Activated CD4-positive, CD25-positive, alpha-beta regulatory T cell (primary cell): ENCODE measurements at places on chromosomes 4 and X.

GRCh38 chrX:128518508-128518907 is 466.3 kb upstream of the ACTRT1 start:
- DNase-seq = no peak

- DNase-seq = no peak
Observed at GRCh38 chr4:98261405-98262291, 464 bp downstream of the RAP1GDS1 start.

GRCh38 chrX:10246846-10247245 is 90.1 kb downstream of the CLCN4 start:
- DNase-seq = no peak

DNA sequence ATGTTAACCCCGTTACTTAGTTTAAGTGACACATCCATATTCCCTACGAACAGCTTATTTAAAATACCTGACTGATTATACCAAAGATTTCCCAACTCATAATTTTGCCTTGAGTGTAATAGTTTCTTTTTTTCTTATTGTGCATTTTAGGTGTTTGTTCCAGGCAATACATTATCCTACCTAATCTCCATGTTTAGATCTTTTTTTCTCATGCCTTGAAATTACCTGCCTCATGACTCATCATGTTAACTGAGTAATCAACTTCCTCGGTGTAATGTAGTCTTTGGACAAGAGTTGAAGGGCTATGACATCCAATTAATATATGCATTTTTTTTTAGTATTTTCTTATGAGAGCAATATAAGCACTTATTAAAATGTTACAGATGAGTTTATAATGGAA is 228.7 kb upstream of the ANKRD50 start:
- no peak for DNase-seq

DNA sequence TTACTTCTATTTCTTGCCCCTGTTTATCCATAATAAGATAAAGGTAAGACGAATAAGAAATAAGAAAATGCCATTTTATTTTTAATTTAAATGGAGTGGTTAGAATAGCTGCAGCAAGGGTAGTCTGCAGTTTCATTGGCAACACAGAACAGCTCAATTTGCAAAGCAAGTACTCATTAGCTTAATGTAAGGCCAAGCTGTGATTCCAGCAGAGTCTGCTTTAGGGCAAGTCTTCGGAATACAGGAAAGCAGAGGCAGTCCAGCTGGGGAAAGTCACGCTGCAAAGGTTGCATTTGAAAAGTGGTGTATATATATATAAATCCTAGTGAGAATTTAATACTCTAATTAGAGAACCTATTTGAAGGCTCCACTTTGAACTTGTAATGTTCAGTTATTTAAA is 59.0 kb downstream of the ANXA10 start:
- no peak for DNase-seq

GRCh38 chr4:73762409-73762808 is 22.0 kb downstream of the CXCL8 start:
- no peak for DNase-seq

GRCh38 chrX:52839137-52839536 is 28.1 kb downstream of the XAGE5 start:
- no peak for DNase-seq

GRCh38 chrX:71618303-71618721 is at the start of gene CXCR3:
Gene CXCR3, minus strand, starts transcription at chrX:71618511. Its CDS starts 62 bp downstream, at chrX:71618449.
- peak; percentile 1 for DNase-seq

GRCh38 chr4:101967697-101968346 is 177.3 kb downstream of the BANK1 start:
- DNase-seq = no peak

DNA sequence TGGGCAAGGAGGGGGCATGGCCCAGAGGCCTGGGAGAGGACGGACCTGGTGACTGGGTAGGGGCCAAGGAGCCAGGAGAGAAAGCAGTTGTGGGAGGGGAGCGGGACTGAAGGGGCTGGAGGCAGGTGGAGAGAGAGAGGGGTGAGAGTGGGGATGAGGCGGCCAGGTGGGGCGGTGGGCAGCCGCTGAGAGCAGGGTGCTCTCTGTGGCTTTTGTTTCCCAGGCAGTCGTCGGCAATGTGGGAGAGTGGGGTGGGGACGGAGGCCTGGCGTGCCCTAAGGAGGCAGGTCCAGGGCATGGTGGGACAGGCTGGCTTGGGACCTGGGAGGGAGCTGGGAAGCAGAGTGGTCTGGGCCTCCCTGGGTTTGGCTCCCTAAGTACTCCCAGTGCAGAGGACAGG is 3.2 kb upstream of the ATP2B3 start:
- DNase-seq = no peak

- no peak for DNase-seq
Observed at GRCh38 chr4:8215001-8215427, 15.9 kb downstream of the SH3TC1 start.

DNA sequence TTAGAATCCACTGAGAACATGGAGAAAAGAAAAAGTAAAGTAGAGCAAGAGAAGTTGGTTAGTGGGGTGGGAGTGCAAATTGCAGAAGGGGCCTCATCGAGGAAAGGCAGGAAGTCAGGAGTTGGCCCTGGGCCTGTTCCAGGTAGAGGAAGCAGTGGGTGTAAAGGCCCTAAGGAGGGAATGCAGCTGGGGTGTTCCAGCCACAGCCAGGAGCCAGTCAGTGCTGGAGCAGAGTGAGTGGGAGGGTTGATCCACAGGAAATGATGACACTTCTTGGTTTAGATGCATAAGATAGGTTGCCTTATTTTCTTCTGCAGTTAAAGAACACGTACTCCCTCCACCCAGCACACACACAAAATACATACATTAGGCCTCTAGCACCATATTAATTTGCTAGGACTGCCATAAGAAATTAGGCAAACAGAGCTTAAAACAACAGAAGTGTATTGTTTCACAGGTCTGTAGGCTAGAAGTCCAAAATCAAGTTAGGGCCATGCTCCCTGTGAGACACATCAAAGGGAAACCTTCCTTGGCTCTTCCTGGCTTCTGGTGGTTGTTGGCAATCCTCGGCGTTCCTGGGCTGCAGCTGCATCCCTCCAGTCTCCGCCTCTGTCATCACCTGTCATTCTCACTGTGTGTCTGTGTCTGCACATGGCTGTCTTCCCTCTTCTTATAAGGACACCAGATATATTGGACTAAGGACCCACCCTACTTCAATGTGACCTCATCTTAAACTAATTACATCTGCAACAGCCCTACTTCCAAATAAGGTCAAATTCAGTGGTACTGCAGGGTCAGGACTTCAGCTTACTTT is 205.9 kb downstream of the AASDH start:
- DNase-seq = no peak

- DNase-seq = no peak
Observed at GRCh38 chr4:155954939-155955338, 1.3 kb upstream of the CTSO start.

DNA sequence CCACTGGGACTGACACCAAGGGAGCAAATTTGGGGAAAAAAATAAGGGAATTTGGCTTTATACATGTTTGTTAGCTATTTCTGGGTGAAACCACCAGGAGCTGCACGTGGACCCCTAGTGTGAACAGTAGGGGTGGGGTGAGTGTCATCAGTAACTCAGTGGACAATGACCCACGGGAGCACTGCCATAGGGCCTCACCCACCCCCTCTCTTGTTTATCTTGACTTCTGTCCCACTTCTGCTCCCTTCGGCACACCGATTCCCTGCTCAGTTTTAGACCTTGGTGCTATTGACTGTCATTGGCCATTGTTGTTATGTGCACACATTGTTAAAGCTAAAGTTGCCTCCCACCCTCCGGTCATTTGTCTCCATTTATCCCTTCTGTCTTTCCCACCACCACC is 9.0 kb downstream of the ACOX3 start:
- DNase-seq = no peak

GRCh38 chr4:145093638-145094037 is 4.4 kb downstream of the ANAPC10 start:
- no peak for DNase-seq

DNA sequence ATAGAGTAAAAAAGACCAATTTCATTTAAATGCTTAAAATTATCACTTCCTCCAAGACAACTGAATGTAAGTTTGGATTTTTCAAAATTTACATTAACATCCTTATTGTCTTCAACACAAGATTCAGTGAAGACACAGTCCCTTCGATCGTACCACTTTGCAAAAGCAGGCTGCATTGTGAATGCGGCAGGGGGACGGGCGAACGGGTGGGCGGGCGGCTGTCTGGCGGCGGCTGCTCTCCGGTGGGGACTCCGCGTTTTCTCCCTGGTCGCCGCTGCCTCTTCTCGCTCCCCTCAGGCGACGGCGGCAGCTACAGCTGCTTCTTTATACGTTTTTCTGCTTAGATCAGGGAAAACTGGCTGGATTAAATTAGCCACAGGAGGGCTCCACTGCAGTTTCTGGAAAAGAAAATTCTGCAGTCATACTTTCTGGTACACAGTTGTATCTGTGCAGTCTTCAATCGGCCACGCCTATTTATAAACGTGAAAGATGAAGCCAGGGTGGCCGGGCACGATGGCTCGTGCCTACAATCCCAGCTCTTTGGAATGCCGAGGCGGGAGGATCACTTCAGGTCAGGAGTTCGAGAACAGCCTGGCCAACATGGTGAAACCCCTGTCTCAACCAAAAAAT is 33.9 kb upstream of the HPF1 start:
- no peak for DNase-seq

DNA sequence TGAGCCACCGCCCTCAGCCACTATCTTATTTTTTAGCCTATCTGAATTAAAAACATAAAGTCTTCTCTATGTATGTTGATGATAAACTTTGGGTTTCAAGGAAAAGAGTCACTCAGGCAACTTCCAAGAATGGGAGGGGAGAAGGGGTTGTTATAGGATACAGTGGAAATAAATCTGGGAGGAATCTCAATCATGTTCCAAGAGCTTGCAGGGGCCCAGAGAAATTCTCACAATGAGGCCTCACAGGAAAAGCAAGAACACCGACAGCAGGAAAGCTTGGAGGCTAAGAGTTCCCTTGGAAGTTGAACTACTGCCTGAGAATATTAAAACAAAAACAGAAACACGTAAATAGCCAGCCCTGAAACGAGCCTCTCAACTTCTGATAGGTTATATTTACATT is 384.6 kb upstream of the IGFBP7 start:
- no peak for DNase-seq

GRCh38 chr4:53511014-53511413 is 80.3 kb downstream of the LNX1 start:
- no peak for DNase-seq

- DNase-seq = no peak
Observed at GRCh38 chr4:88582493-88582892, 9.8 kb upstream of the HERC3 start.

DNA sequence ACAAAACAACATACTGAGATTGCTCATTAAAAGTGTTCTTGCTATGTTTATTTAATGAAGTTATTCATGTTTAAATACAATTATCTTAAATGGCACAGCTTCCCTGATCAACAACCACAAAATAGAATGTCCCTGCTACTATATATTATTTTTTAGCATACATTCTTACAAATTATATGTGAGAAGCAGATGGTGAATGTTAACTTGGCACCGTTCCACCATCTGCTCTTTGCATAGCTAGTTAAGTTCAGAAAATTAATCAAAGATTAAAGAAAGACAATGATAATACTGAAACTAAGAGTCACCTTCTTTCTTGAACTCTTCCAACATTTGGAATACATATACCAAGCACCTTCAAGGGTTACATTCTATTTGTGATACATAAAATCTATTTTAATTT is 94.2 kb downstream of the PPP3CA start:
- DNase-seq = no peak

- no peak for DNase-seq
Observed at GRCh38 chr4:75821966-75822365, 80.3 kb downstream of the PPEF2 start.

DNA sequence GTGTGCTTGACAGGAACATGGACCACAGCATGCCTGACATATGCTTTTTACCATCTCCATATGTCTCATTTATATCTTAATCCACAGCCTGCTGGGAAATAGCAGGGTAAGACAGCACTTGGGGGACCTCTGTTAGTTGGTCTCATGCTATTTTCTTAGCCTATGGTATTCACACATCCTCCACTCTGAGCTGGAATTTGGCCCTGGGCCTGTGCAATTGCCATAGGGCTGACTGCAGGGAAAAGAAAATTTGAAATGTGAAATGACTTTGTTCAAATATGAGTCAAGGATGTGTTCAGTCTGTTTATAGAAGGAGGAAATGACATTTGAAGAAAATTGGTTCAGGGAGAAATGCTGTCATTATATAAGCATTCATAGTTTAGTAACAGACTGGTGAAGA is 9.6 kb upstream of the MAP7D3 start:
- DNase-seq = no peak

DNA sequence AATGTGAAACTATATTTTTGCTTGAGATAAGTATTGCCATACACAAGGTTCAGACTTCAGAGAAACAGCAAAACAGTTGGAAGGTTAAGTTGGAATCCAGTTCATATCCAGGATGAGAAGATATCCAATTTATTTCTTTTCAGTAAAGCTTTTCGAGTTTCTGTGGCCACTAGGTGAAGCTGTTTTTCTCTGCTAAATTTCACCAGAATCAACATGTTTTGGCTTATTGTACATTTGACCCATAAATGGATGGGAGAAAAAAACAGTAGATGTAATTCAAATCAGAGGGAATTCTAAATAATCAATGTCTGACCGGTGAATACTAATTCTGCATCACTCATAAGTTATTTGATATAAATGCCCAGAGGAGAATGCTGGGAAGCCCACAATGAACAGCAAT is 9.1 kb upstream of the METTL14 start:
- no peak for DNase-seq
